NK-92 treated with Interleukin-12 subunit alpha and Interleukin-12 subunit beta, amount 100 ng/mL, for 24 hours (cell line): ENCODE measurements at places on chromosomes 6 and 20.
A peak's percentile ranks its signal among the peaks of the same experiment; 100 is the strongest.

- peak; percentile 86 for DNase-seq
Observed at GRCh38 chr6:30325873-30326525, 728 bp upstream of the TRIM39 start.

DNA sequence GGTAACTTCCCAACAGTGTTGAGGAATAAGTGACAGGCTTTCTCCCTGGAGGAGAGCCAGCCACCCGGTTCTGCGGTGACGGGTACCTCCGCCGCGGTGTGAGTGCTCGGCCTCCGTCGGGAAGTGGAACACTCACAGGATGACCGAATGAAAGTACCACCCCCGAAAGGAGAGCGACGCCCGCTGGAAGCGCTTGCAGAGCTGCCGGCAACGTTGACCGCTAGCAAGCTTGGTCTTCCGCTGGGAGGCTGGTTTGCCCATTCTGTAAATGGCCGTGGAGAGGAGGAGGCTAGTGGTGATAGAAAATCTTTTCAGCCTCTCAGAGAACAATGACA, 614 bp upstream of the TMEM242 start:
- no peak for DNase-seq

- no peak for DNase-seq
Observed at GRCh38 chr6:101758368-101758767, 364.9 kb downstream of the GRIK2 start.

- no peak for DNase-seq
Observed at GRCh38 chr6:26032340-26033084, 54.7 kb upstream of the HFE start.

- no peak for DNase-seq
Observed at GRCh38 chr20:47258745-47259695, 97.5 kb downstream of the ZMYND8 start.

GRCh38 chr20:64101731-64102621, 5.4 kb downstream of the NPBWR2 start:
- no peak for DNase-seq

DNA sequence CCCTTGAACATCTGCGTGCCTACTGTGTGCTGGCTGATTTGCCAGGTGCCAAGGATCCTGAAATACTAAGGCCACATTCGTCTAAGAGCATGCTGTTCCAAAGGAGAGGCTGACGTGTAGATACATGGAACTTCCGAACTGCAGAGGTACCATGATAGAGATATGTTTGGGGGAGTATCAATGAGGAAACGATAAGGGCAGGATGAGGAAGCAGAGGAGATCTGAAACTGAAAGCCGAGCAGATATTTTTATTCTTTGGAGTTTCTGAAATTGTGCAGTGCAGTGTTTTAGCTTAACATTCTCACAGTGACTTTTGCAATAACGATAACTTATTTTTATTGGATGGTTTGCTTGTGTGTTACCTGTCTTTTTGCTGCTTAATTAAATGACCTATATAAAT, 24.3 kb downstream of the BMP6 start:
- DNase-seq, result no peak

GRCh38 chr6:139650941-139651340, 276.5 kb upstream of the CITED2 start:
- no peak for DNase-seq

DNA sequence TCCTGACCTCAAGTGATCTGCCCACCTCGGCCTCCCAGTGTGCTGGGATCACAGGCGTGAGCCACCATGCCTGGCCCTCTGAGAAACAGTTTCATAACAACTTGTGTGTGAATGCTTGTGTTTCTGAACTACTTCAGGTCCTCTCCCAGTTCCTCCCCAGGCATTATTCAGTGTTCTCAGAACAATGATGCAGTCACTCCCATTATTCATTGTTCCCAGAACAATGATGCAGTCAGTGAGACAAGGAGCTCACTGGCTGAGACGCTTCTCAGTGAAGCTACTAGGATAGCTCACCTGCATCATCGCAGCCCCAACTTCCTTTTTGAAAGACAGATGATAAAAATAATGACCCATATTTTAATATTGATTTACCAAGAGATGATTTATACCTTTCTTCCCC, 71.5 kb downstream of the NDUFAF5 start:
- no peak for DNase-seq

- DNase-seq, result no peak
Observed at GRCh38 chr6:29965563-29965872, 23.2 kb downstream of the HLA-A start.

GRCh38 chr20:37711001-37711400, 17.2 kb downstream of the CTNNBL1 start:
- no peak for DNase-seq
